T-helper 9 cell (primary cell): ENCODE measurements at places on chromosomes 6 and 20.

GRCh38 chr6:24909241-24910216 lies 26.2 kb downstream of the RIPOR2 start:
- DNase-seq: no peak

- peak; percentile 63 for DNase-seq
These were observed 6.7 kb downstream of the PSMA7 start for GRCh38 chr20:62136283-62137091.

GRCh38 chr6:115891750-115892149 lies 168.9 kb downstream of the FRK start:
- DNase-seq: no peak

- no peak for DNase-seq
These were observed 125.4 kb upstream of the SAMD5 start for GRCh38 chr6:147382945-147383554.

GRCh38 chr6:137093183-137094069 lies 48.7 kb upstream of the IL20RA start:
- DNase-seq: no peak

- DNase-seq: no peak
These were observed 207.3 kb upstream of the FLRT3 start for GRCh38 chr20:14544688-14545087.

- DNase-seq: no peak
These were observed 4.8 kb upstream of the BCAS4 start for GRCh38 chr20:50789968-50790650.

DNA sequence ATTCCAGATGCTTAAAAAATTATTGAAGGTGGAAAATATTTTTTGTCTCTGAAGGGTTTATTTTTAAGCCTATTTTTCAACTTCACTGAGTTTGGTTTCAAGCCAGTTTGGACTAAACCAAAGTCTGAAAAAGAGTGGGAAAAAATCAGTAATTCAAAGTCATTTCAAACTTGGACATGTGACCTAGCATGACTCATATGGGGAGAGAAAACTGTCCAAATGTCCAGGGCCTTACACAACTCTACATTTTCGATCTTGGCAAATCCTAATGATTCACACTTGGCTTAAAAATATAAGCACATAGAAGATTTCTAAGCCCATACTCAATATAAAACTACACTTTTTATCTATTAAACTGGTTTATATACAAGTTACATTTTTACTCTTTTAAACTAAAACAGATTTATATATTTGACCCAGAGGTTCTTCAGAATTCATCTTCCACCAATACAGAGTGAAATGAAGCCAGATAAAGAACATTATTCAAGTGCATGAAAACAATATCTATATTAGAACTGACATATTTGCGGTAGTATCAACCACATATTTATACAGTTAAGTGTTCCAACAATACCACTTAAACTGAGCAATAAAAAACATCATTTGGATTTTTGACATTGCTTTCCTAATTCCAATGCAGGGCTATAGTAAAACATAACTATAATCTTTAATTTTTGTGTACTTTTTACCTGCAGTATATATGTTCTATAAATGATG lies 110.3 kb upstream of the TCF21 start:
- no peak for DNase-seq

DNA sequence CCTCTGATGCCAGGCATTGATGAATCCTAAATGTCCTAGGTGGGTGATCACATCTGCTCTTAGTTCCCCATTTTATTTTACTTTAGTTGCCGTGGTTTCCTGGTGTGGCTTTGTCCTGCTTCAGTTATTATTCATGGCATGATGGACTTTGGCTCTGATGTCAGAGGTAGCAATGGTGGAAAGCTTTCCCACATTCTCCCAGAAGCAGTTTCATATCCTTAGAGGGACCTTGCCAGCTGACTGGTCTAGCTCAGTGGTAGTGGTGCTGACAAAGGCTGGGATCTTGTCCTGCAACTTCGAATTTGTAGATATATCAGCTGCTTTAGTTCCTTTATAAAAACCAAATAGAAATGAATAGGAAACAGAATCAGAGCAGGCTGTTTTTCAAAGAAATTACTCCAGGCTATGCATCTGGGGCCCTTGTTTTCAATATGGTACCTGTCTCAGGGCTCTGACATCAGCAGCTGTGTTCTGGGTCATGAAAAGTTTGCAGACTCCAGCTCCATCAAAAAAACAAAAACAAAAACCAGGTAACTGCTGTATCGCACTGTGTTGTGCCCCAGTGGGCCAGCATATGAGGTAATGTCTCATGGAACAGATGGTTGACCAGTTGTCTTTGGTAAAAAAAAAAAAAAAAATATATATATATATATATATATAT lies 133.7 kb downstream of the PLCB4 start:
- DNase-seq: no peak

- no peak for DNase-seq
These were observed 45.4 kb upstream of the SLC16A10 start for GRCh38 chr6:111041917-111042316.

DNA sequence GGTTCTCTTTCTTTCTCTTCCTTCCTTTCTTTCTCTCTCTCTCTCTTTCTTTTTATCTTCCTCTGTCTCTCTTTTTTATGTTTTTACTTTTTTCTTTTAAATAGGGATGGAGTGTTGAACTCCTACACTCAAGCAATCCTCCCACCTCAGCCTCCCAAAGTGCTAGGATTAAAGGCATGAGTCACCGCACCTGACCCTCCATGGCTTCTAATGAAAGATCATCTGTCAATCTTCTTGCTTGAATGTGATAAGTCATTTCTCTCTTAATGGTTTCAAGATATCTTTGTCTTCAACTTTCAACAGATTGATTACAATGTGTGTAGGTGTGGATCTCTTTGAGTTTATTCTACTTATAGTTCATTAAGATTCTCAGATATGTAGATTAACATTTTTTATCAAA lies 25.2 kb upstream of the HLA-DOA start:
- DNase-seq: no peak

DNA sequence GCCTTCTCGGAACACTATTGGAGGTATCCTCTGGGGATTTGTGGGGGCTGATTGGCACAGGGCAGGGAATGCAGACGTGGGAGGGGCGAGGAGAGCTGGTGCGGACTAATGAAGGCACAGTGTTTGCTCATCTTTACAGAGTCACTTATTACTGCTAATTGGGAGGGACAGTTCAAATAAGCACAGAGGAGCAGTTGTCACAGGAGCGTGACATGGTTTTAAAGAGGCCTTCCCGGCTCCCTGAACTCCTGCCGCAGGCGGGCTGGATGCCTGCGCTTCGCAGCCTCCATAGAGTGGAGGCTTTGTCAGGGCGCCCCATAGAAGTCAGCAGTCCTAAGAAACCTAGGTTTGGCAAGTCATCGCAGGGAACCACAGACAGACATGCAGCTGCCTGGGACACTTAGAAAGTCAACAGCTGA lies 149.6 kb downstream of the LINC00237 start:
- DNase-seq: no peak

DNA sequence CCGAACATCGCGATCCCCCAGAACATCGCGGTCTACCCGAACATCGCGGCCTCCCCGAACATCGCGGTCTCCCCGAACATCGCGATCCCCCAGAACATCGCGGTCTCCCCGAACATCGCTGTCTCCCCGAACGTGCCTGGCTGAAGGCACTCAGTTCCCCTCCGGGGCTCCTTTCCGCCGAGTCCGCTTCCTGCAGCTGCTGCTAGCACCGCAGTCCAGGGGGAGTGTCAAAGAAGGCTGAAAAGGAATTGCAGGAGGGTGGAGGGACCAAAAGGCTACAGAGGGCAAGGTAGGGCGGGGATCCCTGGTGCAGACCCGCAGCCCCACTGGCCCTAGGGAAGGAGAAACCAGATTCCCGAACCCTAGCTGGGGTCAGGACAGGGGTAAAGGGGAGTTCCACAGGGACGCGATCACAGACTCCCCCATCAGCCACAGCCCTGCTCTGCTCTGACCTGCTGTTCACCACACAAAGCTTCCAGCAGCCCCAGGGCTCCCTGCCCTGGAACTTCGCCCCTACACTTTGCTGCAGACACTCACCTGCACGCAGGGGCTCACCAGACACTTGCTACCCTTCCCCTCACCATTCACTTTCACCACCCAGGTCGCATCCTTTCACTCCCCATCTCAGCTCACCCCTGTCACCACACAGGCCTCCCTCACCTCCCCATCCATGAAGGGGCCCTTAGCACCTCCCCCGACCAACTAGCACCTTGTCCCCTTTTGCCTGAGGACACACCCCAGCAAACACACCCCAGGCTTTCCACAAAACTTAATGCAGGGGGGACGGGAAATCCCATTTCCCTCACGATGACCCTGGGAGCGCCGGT lies 1.7 kb downstream of the ULBP1 start:
- DNase-seq: no peak

DNA sequence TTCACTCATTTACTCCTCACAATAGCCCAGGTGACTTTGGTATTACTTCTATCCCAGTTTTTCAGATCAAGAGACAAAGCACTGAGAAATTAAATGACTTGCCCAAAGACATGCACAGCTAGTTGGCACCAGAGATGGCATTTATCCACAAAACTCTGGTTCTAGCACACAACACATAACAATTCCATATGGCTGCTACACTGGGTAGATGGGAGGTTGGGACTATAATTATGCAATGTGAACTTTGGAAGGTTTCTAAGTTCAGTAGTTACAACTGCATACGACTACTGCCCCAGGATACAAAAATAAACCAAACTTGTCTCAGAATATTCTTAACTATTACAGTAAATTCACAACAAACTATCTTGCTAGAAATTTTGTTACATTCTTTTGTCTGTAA lies 54.2 kb upstream of the MLIP start:
- no peak for DNase-seq

- DNase-seq: no peak
These were observed 181.8 kb upstream of the RALGAPA2 start for GRCh38 chr20:20894280-20894679.

DNA sequence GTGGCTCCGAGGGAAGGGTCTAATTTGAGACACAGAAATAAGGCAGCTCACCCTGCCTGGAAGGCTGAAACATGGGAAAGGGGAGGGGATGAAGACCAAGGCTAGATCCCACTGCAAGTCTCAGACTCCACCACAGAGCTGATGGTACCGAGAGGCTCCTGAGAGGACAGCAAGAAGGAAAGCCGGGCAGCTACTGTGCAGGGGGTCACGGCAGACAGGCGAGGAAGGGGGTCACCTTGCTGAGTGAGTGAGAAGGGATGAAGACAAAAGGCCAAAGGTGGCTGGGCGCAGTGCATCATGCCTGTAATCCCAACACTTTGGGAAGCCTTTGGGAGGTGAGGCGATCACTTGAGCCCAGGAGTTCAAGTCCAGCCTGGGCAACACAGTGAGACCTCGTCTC lies 100.7 kb downstream of the ATP9A start:
- DNase-seq: no peak

- peak; percentile 60 for DNase-seq
These were observed 32.5 kb upstream of the ZNF184 start for GRCh38 chr6:27505209-27506027.

DNA sequence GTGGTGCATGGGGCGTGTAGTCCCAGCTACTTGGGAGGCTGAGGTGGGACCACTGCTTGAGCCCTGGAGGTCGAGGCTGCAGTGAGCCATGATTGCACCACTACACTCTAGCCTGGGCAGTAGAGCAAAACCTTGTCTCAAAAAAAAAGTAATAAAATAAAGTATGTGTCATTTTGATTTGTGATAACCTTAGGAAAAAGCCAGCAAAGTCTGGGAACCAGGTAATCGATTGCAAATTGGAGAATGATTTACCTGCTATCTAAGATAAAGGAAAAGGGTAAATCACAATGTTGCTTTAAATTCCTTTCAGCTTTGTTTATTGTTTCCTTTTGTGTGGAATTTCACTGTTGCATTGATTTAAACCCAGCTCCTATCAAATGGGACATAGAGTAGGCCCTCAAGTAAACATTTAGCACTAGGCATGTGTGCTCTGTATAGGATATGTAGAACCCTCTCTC lies 59.0 kb downstream of the SGK1 start:
- DNase-seq: no peak

DNA sequence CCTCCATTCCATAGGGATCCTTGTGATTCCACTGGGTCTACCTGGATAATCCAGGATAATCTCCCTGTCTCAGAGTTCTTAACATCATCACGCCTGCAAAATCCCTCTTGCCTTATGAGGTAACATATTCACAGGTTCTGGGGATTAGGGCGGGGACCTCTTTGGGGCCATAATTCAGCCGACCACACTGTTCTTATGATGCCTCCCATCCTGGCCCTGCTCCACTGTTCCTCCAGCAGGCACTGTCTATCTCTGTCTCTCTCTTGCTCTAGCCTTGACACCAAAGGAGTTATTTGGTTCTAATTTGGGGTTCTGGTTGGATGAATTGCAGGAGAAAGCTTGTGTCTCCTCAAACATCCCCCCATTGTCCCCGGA lies 168.1 kb downstream of the NFATC2 start:
- DNase-seq: no peak

- DNase-seq: no peak
These were observed 4.4 kb downstream of the LRRC73 start for GRCh38 chr6:43505718-43506117.

GRCh38 chr20:44520881-44521280 lies 989 bp downstream of the SERINC3 start:
- no peak for DNase-seq

DNA sequence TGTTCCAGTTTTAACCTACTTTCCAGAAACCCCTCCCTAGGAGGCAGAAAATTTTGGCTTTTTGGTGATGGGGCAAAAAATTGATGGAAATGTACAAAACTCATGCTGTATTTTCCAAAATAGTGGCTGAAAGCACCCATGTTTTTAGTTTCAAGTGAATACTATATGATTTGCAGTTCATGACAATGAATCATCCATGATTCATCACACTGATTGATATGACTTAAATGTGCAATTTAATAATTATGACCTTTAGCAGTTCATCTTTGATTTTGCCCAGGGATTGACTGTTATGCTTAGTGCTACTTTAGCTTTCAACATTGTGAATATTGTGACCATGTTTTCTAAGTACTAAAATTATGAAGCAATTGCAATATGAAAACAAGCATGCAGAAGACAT lies 478.7 kb downstream of the HTR1B start:
- DNase-seq: no peak

- DNase-seq: no peak
These were observed 149.1 kb downstream of the LMBRD1 start for GRCh38 chr6:69647726-69648125.

GRCh38 chr20:46695892-46696291 lies 6.6 kb upstream of the TP53RK start:
- DNase-seq: no peak

- no peak for DNase-seq
These were observed 136.4 kb downstream of the UST start for GRCh38 chr6:148883270-148883669.
